ENCODE measurements at places on chromosomes 16 and 17.

DNA sequence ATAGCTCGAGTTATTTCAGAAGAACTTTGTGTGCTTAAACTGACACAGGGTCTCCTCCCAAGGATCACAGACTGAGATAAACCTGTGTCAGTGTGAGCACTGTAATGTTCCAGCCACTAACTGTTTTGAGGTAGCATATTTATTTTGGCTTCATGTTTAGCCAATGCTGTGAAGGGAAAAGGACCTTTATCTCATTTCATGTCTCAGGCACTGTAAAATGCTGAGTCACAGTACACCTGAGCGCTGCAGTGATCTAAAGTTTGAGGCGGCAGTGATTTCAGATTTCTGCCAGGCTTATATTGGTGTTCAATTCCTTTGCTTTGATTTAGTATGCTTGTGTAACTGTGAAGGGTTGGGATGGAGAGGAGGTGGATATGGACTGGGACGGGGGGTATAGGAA is 3.1 kb upstream of the DNAJA2 start:
- DNase-seq, result no peak

GRCh38 chr16:59478838-59479237 is 744.7 kb upstream of the GOT2 start:
- DNase-seq, result peak; percentile 74

DNA sequence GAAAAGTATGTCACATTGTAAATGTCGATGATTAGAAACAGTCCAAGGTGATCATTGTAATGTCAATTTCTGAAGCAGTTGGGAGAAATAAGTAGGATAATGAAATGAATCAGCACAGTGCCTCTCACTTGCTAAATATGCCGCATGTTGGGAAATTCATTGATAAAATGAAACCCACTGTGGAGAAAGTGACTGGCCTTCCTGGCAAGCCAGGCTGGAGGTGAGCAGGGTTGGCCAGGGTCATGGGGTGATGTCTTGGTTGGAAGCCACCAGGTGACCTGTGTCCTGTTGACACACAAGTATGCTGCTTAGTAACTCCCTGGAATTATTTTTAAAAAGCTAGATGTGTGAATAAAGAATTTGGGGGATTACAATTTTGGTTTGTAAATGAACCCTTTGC is 14.9 kb upstream of the WNT9B start:
- no peak for DNase-seq

DNA sequence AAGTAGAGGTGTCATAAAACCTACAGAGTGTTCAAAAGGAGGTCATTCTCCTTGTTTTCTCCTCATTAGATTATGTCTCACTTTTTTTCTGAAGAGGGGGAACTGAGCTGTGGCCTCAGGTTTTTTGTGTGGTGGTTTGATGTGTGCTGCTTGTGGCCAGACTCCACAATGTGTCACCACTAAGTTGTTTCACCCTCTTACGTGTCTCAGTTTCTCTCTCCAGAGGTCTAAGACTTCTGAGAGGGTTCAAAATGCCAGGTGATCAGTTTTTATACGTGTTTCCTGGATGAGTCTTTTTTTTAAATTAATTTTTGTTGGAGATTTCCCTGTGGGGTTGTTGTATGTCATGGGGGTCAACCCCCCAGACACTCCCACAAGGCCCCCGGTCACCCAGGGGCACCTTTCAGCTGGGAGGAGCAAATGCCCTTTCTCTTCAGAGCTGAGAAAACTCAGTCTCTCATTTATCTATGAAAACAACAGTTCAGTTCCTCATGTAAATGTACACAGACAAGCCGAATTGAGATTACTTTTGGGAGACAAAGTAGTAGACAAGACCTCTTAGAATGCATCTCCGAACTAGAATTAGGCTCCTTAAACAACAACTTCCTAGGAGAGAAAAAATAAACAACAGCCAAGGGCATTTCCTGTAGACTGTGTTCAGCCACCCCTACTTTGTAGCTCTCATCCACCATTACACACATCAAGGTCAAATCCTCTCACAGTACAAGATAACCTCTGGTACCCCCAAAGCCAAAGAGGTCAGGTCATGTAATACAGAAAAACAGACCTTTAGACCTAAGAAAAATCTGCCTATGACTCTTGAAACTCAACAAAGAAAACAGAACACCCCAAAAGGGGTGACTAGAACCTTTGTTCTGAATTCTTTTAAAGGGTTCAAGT is 23.9 kb upstream of the TMEM98 start:
- DNase-seq, result peak; percentile 16

GRCh38 chr17:19762515-19762961 is 14.4 kb upstream of the ALDH3A1 start:
- peak; percentile 44 for DNase-seq

GRCh38 chr16:12535535-12536411 is 267.9 kb downstream of the CPPED1 start:
- DNase-seq, result peak; percentile 5

DNA sequence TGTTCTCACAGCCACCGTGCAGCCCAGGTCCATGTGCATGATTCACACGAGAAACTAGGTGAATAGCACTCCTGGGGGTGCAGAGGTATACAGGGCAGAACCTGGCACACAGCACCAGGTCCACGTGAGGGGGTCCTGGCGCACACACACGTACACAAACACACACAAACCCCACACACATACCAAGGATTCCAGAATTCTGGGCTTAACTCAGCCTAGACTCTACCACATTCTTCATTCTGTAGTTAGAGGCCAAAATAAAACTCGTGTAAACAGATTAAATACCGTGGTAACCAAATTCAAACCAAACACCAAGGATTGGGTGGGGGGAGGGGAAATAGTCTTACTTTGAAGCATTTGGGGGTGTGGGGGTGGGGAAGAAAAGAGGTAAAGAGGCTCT is 58.5 kb downstream of the XYLT1 start:
- no peak for DNase-seq

DNA sequence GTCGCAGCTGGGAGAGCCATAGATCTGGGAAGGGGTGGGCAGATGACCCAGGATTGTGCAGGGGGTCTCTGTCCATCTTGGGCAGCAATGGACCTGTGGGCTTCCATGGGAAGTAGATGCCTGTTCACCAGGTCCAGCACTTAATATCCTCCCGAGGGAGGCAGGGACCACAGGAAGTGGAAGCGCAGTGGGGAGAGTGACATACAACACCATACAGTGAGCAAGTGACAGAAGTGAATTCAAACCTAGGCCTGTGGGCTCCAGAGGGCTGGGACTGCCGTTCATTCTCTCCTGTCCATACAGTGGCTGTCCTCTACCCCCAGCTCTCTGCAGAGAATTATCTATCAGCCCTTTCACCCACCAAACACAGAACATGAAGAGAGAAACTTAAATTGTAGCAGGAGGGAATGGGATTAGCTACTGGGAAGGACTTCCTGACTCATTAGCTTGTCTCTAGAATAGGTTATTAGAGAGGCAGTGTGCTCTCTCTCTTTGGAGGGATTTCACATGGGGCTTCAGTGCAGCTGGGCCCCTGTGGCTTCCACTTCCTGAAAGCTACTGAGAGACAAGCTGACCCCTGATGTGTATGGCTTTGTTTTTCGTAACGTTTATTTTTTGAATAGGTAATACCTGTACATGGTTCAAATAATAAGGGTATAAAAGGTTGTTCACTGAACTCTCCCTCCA is 13.1 kb upstream of the SEZ6 start:
- no peak for DNase-seq

DNA sequence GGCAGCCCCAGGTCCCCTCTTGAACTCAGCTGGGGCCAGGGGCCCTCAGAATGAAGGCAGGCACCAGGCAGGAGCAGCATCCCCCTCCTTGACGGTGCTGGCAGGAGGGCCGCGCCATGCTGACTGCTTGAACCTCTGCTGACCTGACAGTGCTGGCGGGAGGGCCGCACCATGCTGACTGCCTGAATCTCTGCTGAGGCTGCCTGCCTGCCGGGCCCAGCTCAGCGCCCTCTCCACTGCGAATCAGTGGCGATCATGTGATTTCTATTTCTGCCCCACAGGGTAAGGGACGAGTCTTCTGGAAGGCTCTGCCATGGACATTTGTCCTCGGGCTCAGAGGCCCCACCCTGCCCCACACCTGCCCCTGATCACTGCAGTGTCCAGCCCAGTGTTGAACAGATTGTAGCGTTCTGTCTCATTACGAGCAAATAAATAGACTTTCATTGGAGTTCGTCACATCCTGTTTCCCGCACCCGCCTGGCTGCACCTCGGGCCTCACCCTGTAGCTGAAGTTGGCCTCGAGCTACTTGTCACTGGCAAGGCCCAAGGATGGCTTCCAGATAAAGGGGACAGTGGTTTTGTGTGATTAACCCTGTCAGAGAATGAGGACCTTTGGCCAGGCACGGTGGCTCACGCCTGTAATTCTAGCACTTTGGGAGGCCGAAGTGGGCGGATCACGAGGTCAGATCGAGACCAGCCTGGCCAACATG is 8.6 kb downstream of the C16orf90 start:
- DNase-seq, result no peak

DNA sequence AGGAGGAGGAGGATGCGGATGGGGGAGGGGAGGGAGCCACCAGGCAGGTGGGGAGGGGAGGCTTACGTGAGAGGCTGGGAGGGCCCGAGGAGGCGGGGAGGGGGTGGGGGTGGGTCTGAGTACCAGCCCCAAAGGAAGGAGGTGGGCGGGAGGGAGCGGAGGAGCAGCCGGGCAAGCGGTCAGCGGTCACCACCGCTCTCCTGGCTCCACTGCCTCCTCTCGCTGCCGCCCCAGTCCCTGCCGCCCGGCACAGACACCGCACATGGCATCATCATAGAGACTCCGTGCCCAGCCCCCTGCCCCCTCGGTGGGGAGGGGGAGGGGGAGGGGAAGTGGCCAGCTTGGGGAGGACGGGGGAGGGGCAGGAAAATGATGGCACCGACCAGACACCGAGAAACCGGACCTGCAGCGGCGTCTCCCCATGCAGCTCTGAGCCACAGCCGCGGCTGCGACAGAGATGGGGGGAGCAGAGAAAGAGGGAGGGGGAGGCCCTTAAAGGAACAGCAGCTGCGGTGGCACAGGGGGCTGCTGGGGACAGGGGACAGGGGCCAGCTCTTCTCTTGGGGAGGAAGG is at the start of gene TLCD3B:
Gene TLCD3B, minus strand, starts transcription at position 431 of the 573 bp plus-strand sequence. CDS start 744 bp downstream, outside the sequence.
- no peak for DNase-seq

- DNase-seq, result no peak
These were observed 25.6 kb upstream of the CRHR1 start for GRCh38 chr17:45758544-45758943.

GRCh38 chr16:86619239-86619794 is 41.0 kb downstream of the FOXL1 start:
- DNase-seq, result no peak

GRCh38 chr16:58011652-58012051 is 10.4 kb downstream of the USB1 start:
- DNase-seq, result no peak

DNA sequence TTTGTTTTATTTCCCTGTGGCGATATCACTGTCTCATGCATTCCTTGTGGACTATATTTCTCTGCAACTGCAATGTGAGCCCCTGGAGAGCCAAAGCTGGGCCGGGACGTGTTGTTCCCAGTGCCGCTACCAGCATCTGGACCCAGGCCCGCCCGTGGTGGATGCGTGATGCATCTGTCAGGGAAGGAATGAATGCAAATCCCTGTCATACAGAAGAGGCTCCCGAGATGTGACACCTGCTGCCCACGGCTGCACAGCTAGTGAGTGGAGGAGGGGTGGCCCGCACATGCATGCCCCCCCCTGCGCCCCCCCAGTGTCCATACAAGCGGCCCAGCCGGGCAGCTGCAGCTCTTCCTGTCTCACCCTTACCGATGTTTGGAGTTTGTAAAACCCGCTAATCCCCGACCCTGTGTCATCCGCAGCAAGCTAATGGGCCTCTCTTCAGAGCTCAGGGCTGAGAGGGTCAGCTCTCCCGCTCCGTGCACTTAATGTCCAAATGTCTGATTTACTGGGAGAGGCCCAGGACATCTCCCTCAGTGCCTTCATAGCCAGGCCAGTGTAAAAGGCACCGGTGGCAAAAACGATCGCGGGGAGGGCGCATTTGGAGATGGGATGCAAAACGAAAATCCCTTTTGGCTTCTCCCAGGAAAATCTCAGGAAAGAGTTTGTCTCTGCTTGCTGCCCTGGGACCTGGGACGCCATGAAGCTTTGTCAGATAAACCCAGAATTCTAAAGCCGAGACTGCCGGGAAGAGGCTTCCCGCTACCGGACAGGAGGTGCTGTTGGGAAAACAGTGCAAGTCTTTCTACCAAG is 91.8 kb downstream of the FOXL1 start:
- DNase-seq, result no peak

- no peak for DNase-seq
These were observed 12.0 kb downstream of the VAC14 start for GRCh38 chr16:70788668-70789594.

- no peak for DNase-seq
These were observed 30.4 kb downstream of the MBTPS1 start for GRCh38 chr16:84086341-84086740.

DNA sequence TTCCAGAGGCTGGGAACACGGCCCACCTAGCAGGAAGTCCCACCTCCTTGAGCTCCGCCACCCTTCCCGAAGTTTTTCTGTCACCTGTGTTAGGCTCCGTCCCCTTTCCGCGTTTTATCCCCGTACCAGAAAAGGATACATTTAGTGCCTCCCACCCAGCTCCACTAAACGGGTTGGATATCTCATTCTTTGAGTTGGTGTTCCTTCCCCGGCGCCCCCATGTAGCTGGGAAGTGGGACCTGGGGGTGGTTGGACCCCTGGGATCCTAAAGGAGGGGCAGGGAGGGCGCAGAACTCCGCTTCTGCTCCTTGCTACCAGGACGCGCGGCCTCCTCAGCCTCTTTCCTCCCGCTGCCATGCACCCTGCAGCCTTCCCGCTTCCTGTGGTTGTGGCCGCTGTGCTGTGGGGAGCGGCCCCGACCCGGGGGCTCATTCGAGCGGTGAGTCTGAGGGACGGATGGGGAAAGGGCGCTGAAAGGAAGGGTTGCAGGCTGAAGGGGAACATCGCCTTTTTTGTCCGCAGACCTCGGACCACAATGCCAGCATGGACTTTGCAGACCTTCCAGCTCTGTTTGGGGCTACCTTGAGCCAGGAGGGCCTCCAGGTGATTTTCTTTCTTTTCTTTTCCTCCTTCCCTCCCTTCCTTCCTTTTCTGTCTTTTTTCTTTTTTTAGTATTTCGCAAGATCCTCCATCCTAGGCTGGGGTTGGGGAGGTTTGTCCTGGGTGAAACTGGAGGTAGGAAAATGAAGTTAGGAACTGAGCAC is 669 bp downstream of the RNF167 start:
- DNase-seq, result no peak

DNA sequence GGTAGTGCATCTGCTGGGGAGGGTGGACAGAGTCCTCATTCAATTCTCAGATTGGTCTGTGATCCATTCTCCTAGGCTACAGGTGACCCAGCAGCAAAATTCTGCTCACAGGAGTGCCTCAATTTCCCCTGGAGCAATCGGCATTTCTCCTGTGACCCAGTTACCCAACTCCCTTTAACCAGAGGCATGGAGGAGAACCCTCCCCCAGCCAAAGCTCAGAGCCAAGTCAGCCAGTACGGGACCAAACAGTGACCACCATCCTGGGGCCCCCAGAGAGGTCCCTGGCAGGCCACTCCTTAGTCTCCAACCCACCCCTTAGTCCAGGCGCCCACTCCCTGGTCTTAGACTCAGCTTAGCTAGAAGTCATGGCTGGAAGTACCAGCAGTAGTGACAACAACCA is 75.6 kb downstream of the DYNLRB2 start:
- DNase-seq, result no peak

GRCh38 chr17:80262775-80263244 is 2.2 kb downstream of the RNF213 start:
- no peak for DNase-seq

GRCh38 chr16:13982451-13982850 is 62.5 kb downstream of the ERCC4 start:
- DNase-seq, result no peak

- peak; percentile 67 for DNase-seq
These were observed at the start of gene MYO1D for GRCh38 chr17:32876417-32877163. MYO1D (minus strand) TSS chr17:32877124; CDS start chr17:32876872, 252 bp downstream.

- DNase-seq, result peak; percentile 78
These were observed 11.7 kb downstream of the CCDC57 start for GRCh38 chr17:82200743-82201497.

Measured in OCI-M1 (cell line).